BE2C (cell line): ENCODE measurements at places on chromosomes 1 and 21.

DNA sequence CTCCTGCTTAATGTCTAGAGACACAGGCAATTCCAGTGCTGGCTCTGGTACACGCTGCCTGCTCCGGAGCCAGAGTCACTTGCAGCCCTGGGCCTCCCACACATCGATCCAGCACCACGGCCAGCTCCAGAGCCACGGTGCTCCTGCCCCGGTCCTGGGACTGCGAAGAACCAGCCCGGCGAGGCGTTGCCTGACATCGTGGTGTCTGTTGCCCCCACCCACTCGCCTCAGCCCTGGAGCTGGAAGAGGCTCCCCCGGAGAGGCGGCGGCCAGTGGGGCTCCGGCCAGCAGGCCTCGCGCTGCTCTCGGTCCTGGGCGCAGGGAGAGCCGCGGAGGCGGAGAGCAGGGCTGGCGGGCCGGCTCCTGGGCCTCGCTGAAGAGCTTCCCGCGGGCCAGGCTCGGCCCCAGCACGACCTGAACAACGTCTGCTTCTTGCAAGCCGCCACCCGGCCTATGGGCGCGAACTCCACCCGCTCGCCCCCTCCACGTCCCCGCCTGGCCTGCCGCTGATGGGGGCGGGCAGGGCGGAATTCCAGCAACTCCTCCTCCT is 364.8 kb downstream of the CEP170 start:
- DNase-seq, result no peak

GRCh38 chr1:68321084-68321685 is 88.9 kb upstream of the WLS start:
- peak; percentile 70 for DNase-seq

DNA sequence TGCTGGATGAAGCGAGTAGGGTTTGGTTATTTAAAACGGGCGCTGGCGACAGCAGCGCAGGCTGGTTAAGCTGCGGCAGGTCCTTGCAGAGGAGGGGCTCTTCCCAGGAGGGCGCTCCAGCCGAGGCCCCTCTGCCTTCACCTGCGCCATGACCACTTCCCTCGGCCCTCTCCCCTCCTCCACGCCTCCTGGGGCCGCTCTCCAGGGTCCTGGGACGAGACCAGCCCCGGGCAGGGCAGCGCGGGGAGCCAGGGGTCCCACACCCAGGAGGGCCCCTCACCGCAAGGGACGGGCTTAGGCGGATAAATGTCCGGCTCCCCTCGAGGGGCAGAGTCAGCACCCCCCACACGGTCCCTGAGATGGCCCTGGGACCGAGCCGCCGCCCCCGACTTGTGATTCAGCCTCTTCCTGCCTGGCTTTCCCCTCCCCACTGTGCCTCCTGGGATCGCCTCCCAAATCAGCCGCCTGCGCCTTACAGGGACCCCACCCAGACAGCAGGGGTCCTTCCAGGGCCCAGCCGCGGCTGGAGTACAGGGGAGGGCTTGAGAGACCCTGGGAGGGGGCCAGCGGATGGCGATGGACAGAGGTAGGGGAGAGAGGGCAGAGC is 380.7 kb downstream of the MATN1 start:
- DNase-seq, result no peak

DNA sequence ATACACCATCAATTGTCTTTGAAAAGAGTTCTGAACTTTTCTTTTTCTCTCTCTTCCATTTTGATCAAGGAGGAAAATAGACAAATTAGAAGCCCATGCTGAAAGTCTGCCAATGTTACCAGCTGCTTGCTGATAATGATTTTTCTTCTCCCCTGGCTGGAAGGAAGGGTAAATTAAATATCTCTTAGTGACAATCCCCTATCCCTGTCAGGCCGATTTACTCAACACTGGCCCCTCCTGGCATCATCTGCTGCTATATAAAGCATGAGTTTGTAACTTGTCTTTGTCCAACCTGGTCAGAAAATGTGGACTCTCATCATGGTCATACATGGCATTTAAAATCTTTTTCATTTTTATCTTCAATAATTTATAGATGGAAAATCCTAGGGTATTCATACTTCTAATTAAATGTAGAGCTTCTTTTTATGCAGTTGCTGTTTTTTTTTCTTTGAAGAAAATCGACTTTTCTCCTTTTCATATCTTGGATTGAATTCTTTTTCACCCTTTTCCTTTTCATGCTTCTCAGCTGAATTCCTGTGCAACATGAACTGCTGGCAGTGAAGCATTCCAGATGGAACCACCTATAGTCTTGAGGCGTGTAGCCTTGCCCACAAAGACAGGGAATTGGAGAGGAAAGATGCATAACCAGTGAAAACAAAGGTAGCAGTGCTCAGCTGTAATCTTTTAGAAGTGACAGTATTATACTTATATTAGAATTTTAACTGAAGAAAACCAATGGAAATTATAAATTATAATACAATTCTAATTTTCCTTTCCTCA is 214.7 kb upstream of the PTGFR start:
- DNase-seq, result no peak

GRCh38 chr21:25350056-25350455 is 257.2 kb downstream of the MRPL39 start:
- DNase-seq, result peak; percentile 70
